ENCODE measurements at places on chromosomes 11 and 22. TPM values are rescaled to one million over a fixed set of nuclear protein-coding genes. Genes with fewer than 3 reads are reported as not detected.

CBX7 gene
- total RNA-seq: 2.9 TPM

APOA4 gene
- total RNA-seq: not detected

RAPSN gene
- total RNA-seq: 0.14 TPM

BIRC3 gene
- total RNA-seq: 10.0 TPM

C11orf97 gene
- not detected for total RNA-seq

RASSF10 gene
- total RNA-seq: 3.9 TPM

MIOX gene
- 1.8 TPM for total RNA-seq

OR52D1 gene
- total RNA-seq: not detected

PNPLA5 gene
- not detected for total RNA-seq

SMTNL1 gene
- not detected for total RNA-seq

MB gene
- total RNA-seq: not detected

SHISAL1 gene
- total RNA-seq: 0.71 TPM

EEF1G gene
- 2,583 TPM for total RNA-seq

DDX10 gene
- 29.0 TPM for total RNA-seq

MRGPRF gene
- total RNA-seq: 1.2 TPM

SSTR3 gene
- total RNA-seq: not detected

CCDC89 gene
- total RNA-seq: 2.0 TPM

NXPE1 gene
- total RNA-seq: not detected
